ENCODE measurements at places on chromosomes 1 and 21.

DNA sequence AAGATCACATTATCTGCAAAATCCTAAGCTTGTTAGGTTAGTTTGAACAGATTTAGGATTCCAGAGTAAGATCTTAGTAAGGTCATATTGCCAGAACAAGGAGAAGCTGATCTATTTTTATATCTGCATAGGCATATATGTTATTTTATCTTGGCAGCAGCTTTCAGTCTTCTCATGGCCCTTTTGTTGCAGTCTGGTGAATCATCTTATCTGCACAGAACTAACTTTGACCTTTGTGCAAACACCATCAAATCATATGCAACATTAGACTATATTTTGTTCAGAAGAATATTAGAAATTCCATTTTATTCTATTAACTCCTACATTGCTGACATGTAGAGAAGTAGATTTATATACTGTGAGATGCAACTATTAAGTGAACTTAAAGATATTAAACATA is 107.3 kb downstream of the CLEC20A start:
- DNase-seq: no peak

GRCh38 chr1:175270361-175270760 is 77.8 kb upstream of the KIAA0040 start:
- DNase-seq: no peak

DNA sequence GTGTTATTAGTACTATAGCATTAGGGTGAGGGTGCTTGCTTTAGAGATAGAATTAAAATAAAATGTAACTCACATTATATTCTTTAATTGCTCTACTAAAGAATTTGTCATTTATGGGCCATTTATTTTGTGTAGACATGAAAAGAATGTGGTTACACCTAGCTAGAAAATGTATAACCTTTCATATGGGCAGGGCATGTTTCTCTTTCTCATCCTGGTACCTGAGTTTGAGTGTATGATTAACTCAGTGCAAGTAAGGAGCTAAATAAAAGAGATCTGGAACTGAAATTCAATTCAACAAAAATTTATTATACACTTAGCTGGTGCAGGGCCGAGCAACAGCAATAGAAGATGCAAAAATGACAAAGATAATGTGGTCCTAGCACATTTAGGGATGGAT is 47.4 kb downstream of the MAP3K7CL start:
- DNase-seq: no peak

DNA sequence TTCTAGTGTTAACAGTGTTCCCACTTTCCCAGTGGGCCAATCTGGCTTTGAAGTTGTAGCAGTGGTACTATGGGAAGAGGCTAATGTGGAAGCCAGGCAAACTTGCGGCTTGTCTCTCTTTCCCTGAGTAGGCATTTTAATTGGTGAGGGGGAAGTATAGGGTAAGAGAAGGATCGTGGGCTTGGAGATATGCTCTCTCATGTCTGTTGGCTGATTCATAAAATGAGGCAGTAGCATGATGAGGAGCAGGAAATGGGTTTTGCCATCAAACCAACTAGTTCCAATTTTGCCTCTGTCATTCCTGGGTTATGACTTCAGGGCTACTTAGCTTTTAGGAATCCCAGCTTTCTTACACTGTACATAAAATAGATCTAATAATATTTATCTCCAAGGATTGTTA is 12.1 kb downstream of the C8A start:
- DNase-seq: no peak

DNA sequence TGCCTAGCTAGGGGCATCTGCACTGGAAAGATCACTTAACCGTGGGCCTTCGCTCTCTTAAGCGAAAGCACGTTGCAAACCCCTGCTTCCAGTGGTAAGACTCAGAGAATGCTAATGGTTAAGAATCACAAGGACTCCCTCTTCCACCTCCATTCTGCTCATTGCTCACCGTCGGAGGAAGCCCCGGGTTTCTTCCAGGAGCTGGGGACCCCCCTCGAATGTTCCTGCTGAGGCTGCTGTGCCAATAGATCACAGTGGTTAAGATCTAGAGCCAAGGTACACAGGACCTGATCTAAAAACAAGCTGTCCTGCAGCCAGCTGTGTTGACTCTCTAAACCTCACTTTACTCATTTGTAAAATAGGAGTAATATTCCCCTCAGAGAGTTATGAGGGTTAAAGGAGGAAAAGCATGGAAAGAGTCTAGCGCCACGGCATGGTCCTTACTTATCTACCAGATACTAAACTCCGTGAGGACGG is 765 bp downstream of the VAMP3 start:
- no peak for DNase-seq

DNA sequence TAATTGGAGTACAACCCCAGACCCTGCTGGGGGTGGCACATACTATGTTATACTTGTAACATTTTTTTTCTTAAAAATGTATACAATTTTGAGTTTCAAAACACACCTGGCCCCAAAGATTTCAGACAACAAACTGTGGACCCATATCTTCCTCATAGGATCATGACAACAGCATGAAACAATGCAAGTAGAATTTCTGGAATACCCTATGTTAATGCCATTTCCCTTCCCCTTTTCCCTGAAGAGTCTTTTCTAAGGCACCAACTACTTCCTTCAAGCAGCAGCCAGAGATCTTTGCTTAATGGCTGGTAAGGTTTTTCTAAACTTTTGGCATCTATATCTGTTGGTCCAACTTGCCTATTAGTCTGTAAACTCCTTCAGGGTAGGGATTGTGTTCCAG is 99.9 kb upstream of the SERBP1 start:
- no peak for DNase-seq

GRCh38 chr1:195590649-195591048 is 1017.6 kb downstream of the KCNT2 start:
- DNase-seq: no peak

DNA sequence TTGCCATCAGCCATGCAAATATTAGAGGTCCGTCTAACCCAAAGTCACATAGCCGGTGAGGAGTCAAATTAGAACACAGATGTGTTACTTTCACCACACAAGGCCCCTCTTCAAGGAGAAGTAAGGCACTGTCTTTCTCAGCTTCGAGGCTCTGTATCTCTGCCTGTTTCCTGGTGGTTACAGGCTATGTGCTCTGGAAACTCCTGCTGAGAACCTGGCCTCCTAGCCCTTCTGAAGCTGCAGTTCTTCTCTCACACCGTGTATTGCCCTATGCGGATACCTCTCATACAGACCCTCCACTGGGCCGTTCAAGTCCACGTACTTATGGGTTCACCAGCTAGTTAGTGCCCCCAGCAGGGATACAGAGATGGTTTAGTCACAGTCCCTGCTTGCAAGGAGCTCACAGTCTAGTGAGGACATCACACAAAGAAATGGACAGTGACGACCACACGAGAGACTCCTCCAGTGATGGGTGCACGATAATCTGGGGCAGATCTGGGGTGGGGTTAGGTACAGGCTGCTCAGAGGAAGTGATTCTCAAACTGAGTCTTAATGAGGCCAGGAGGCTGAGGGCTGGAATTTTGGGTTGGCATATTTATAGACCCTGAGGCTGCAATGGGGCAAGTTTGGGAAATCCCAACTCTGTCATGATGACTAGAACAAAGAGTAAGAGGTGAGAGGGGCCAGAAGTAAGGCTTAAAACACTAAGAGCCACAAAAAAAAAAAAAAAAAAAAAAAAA is 22.8 kb upstream of the ELOA start:
- DNase-seq: no peak

- no peak for DNase-seq
Observed at GRCh38 chr1:235835226-235835625, 31.5 kb downstream of the LYST start.

- no peak for DNase-seq
Observed at GRCh38 chr1:9201401-9202239, 33.0 kb upstream of the H6PD start.
